Dorsolateral prefrontal cortex (tissue), 122 donors: ENCODE measurements at places on chromosomes 11 and 22.

DNA sequence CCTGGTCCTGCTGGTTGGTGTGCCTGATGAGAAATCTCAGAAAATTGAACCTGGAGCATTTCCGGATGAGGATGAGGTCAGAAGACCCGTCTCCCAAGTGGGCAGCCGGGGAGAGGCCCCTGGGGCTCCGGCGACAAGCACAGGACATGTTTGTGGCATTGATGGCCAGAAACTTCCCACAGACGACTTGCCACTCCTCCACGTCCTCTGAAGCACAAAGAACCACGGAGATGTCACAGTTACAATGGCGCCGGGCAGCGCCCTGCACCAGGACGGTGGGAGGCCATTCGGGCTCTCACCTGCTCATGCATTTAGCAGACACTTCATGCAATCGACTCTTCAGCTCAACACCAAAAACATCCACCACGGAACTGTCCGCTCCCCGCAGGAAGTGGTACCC is 46.5 kb downstream of the CERK start:
- no peak for DNase-seq

- DNase-seq = no peak
Measured at GRCh38 chr11:3639841-3640240, 2.0 kb downstream of the ART5 start.

DNA sequence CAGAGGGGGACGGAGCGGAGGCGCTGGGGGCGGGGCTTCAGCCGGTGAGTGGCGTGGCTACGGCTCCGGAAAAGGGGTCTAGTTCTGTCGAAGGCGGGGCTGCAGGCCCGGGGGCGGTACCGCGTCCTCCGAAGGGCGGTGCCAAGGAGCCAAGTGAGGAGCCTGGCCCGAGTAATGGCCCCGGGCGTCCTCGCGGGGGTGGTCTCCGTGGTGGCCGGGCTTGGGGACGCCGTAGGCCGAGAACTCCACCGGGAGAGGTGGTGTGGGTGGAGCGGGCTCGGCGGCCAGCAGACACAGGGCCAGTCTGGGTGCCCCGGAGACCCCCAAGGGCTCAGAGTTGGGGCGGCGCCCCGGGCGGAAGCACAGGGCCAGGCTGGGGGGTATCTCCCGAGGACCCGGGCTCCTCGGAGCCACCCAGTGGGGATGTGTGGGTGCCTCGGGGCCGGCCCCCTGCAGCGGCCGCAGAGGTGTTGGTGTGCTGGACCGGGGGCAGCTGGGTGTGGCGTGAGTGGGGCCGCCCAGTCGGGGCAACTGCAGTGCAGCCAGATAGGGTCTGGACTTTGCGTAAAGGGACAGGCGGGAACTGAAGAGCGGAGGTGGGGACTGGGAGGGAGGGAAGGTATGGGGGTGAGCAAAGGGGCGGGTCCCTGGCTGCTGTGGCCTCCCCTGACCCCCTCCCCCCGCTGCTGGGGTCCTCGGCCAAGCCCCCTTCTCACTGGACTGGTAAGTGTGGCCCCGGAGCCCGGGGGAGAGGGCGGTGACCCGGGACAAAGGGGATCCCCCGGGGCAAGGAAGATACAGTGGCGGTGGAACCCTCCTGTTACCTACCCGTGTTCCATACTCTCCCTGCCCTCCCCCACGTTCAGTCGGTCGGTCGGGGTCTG is 838 bp downstream of the FKBP2 start:
- peak; percentile 97 for DNase-seq

DNA sequence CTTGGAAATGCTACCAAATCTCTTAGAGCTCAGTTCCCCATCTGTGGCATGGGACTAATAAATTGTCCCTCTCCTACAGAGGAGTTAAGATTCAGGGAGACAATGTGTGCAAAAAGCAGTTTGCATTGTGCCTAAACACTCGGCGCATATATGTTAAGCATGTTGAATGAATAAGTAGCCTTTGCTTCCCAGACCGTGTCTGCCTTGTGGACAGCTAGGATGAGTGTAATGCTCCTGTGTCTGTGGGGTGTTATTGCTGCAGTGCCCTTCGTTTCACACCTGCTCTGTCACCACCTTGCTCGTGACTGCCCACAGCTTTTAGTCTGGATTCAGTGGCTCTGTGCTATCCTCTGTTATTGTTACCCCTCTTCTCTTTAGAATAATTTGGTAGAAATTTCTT is 14.1 kb downstream of the ENDOD1 start:
- no peak for DNase-seq

- DNase-seq = no peak
Measured at GRCh38 chr11:69335781-69336405, 41.9 kb downstream of the MYEOV start.

- DNase-seq = no peak
Measured at GRCh38 chr11:102853055-102853454, 9.6 kb upstream of the MMP3 start.

DNA sequence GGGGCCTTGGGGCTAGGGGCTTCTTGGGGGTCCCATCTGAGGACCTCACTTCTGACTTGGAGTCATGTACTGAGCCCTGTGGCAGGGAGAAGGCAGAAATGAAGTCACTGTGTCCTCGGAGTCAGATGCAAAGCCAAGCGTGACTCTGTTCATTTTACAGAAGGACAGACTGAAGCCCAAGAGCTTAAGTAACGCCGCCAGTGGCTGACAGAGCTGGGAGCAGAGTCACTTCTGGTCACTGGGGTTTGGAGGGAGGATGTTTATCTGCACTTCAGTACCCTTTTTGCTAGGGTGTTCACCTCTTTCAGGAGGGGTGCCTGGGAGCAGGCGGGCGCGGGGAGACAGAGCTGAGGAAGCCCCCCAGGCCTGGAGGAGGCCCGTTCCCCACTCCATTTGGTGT is 10.7 kb downstream of the CD6 start:
- no peak for DNase-seq

DNA sequence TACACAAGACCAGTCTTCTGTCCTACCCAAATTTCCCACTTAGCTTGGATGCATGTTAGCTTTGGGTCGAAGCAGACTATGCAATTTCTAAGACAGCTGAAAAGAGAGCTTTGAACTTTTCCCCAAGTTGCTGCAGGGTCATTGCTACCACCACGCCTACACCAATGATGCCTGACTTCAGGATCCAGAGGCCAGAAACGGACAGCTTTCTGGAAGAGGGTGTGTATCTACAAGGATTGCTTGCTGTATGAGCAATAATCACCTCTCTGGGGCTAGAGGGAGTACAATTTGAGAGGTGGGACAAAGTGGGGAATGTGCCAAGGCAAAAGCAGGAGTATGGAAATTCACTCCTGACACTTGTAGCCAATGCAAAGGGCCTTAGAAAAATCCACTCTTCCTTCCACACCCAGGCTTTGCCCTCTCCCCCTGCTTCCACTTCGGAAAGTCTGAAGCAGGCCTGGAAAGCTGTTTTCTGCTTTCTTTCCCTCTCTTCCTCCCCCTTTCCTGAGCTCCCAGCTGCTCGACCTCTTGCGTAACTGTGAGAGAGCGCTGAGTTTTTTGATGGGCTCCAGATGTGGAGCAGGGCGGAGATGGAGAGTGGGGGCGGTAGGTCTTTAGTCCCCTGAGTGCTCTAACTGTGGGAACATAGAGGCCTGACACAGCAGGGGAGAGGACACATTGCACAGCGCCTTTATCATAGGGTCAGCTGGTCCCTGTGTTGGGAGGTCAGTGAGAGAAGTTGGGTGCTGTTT is 2.1 kb upstream of the PHLDB1 start:
- DNase-seq = no peak

DNA sequence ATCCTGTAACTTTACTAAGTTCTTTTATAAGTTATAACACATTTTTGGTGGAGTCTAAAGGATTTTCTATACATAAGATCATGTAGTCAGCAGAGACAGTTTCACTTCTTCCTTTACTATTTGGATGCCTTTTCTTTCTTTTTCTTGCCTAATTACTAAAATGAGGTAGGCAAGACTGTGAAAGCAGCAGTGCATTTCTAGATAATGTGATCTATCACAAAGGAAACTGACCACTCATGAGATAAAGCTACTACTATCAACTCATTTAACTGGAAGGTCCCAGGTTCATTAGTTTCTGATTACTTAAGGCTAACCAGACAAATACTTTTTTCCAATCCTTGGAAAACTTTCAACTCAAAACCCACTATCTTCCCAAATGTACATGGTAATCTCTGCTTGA is 196.2 kb upstream of the E2F8 start:
- DNase-seq = no peak

- DNase-seq = peak; percentile 92
Measured at GRCh38 chr11:133934599-133935550, 21.9 kb downstream of the IGSF9B start.
